ENCODE measurements at places on chromosomes 12 and 14. TPM values are rescaled to one million over a fixed set of nuclear protein-coding genes. Genes with fewer than 3 reads are reported as not detected.

C14orf180 gene
- polyA plus RNA-seq = not detected

IAPP gene
- not detected for polyA plus RNA-seq

GRCh38 chr14:34496679-34497513, 34.9 kb upstream of the SPTSSA start:
- DNase-seq = no peak

DNA sequence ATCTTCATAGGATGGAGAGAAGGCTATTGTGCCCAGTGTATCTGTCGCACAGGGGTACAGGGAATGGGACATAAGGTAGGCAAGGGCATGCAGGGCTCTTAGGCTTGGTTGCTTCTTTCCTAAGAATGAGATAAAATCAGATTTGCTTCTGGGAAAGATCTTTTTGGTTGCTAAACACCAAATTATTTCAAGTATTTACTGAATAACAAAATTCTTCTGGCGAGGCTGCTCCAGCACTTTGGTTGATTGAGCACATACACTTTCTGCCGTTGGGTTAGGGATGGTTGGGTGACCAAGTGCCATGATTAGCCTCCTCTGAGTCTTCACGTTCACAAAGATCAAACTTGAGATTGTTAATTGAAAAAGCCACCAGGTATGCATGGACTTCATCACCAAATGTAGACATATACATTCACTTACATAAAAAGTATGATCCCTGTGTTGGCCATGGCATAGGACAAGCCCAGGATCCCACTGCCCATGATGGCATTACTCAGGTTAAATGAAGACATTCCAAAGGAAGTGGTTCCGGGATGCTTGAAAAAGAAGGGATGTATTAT, 38.2 kb downstream of the SLC38A4 start:
- no peak for DNase-seq

GRCh38 chr12:108341356-108341755, 2.2 kb upstream of the CMKLR1 start:
- no peak for DNase-seq

DNA sequence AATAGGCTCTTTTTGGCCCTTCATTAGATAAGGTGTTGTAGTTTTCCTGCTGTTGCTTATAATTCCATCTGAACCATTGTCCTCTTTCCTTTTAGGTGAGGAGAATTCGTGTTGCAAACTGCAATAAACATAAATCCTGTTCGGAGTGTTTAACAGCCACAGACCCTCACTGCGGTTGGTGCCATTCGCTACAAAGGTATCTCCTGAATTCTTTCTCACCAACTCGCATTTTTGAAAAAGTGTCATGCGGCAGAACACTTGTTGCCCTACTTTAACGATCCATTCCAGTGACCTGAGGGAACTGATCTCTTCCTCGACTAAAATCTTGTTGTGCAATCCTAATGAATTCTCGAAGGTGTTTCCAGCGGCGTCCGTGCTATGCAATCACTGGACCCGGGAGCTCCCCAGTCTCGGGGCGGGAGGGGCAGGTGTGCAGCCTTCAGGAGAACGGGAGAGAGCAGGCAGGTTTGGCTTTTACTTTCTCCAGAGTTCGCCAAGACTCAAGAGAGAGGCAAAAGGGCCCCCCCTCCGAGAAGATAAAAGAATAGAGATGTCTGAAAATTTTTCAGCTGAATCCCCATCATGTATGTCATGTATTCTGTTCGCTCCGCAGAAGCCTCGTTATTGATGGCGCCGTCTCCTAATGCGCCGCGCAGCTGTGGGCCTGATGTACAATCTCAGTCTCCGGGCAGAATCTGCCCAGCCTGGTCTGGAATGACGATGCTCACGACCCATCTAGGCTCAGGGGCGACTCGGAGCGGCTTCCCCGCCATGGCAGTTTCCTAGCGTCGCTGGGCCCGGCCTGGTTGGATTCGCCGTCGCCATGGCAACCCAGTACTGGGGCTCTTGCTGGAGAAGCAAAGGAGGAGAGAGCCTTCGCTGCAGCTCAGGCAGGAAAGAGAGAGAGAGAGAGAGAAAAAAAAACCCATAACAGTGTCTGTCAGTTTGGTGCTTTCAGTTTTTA, 38.2 kb downstream of the PLXNC1 start:
- no peak for DNase-seq

GRCh38 chr12:65696227-65696626, 128.1 kb upstream of the HMGA2 start:
- no peak for DNase-seq

- DNase-seq = no peak
Measured at GRCh38 chr14:92728759-92729364, 19.6 kb downstream of the LGMN start.

GRCh38 chr14:105292826-105293711, 7.7 kb downstream of the BRF1 start:
- DNase-seq = no peak

DNA sequence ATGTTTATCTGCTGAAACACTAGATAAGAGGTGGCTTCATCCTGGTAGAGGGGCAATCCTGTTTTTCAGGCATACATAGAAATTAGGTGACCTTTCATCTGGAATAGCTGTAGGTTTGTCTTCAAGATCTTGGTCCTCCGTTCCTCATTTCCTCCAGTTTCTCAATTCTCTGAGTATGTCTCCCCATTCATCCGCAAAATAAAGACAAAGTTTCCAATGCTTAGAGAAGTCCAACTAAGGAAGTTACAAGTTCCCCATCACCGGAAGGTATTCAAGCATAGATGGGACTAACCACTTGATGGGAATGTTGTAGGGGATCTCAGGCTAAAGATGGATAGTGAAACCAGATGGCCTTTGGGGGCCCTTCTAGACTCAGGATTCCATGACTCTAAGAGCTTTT, 34.3 kb downstream of the ERG28 start:
- no peak for DNase-seq

DNA sequence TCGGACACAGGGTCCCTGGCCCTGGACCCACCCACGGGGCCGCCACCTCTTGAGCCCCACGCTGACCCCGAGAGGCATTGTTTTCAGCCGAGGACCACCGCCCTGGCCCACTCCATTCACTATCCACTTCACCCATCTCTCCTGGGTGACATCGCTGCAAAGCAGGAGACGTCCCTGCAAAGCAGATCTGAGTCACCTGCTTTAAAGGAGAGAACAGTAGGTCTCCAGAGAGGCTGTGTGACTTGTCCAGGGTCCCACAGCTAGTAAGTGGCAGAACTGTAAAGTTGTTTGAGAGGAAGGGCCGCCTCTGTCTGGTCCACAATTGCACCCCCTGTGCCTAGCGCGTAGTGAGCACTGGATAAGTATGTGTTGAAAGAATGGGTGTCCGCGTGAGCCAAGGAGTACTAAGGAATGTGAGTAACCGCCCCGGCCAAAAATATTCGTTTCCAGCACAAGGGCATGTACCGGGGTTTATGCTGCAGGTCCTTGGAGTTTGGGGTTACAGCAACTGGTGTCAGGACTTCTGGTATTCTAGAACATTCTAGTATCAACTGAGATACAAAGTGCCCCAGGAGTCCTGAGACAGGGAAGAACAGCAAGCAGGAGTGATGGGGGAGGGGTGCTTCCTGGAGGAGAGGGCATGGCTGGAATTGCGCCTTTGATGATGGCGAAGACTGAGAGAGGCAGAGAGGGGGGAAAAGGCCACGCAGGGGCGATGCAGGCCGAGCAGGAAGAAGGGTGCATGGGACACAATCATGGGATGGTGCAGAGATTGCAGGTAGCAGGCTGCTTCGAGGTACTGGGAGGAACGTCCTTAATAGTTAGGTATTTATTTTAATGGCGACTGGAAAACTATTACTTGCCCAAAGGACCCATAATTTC, 91.1 kb downstream of the SCARB1 start:
- DNase-seq = no peak

DNA sequence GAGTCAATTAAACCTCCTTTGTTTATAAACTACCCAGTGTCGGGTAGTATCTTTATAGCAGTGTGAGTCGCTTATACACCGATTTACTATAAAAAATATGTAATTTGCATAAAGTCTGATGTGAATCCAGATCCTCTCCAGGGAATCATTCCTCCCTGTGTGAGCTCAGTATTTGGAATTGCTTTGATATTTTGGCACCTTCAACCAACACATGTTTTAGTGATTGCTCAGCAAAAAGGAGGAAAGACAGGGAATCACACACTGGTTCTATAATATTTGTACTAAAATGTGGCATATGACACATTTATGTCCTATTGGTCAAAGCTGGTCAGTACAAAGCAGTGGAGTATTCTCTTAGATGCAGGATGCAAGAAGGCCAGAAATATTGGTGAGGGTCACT, 703.9 kb upstream of the ATXN7L3B start:
- no peak for DNase-seq

- DNase-seq = no peak
Measured at GRCh38 chr14:21255385-21256101, 13.7 kb downstream of the HNRNPC start.

GRCh38 chr14:34165847-34166350, 215.0 kb upstream of the EGLN3 start:
- no peak for DNase-seq
